ENCODE measurements at places on chromosomes 12 and 14. TPM values are rescaled to one million over a fixed set of nuclear protein-coding genes. Genes with fewer than 3 reads are reported as not detected.

Gene PTPRB
- 4.9 TPM for total RNA-seq

DNA sequence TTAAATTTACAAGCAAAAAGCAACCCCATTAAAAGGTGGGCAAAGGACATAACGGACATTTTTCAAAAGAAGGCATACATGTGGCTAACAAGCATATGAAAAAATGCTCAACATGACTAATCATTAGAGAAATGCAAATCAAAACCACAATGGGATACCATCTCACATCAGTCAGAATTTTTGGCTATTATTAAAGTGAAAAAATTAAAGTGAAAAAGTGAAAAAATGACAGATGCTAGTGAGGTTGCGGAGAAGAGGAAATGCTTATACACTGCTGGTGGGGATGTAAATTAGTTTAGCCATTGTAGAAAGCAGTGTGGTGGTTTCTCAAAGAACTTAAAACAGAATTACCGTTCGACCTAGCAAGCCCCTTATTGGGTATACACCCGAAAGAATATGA lies 7.9 kb downstream of the OTOGL start:
- no peak overlapping the region for H3K4me3 ChIP-seq
- H3K27me3 ChIP-seq = no peaks in the 10 kb centered on the region
- no peak for DNase-seq
- H3K36me3 ChIP-seq = no peaks in the 10 kb centered on the region

DNA sequence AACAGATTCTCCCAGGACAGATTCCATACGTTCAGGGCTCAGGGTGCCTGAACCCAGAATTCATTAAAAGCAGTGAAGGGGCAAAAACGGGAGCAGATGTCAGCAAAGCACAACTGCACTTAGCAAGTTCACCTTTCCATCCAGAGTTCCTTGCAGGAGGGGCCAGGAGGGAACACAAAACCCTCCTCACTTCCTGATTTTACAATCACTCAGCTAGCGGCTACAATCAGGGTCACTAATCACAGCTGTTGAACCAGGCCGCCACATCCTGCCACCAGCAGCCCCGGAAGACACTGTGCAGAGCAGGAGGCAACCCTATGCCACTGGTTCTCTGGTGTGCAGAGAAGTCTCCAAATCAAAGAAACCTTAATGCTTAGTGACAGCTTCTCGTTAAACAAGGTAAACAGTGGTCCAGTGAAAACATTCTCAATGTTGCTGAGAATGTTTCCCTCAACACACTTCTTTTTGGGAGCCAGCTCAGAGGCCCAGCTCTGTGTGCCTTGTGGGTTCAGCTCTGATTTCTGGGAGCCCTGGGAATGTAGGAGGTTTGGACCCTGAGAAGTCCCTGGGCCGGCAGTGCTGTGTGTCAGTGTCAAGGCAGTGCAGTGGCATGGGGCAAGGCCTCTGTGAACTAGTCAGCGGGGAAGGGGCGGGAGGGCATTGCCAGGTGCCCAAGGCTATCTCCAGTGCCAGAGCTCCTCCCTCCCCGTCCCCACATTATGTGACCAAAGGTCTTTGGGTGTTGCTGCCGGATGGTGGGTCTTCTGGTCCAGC lies 54.5 kb downstream of the VCPKMT start:
- no peak for DNase-seq
- H3K36me3 ChIP-seq = no peaks in the 10 kb centered on the region
- H3K27ac ChIP-seq = no peak overlapping the region
- H3K4me3 ChIP-seq = no peak overlapping the region

GRCh38 chr14:77214216-77214615 lies 32.6 kb downstream of the TMEM63C start:
- H3K27me3 ChIP-seq = no peaks in the 10 kb centered on the region
- no peaks in the 10 kb centered on the region for H3K36me3 ChIP-seq

GRCh38 chr14:60974090-60974651 lies 6.7 kb downstream of the TRMT5 start:
- no peaks in the 10 kb centered on the region for H3K36me3 ChIP-seq
- H3K27me3 ChIP-seq = no peaks in the 10 kb centered on the region
- H3K27ac ChIP-seq = no peak overlapping the region
- DNase-seq = no peak

GRCh38 chr12:71949646-71950045 lies 11.0 kb downstream of the TPH2 start:
- H3K27me3 ChIP-seq = no peaks in the 10 kb centered on the region
- H3K27ac ChIP-seq = no peak overlapping the region
- DNase-seq = no peak
- no peak overlapping the region for H3K4me3 ChIP-seq

All from ovary (tissue), 10 donors.